ENCODE measurements at places on chromosomes 7 and 10. TPM values are rescaled to one million over a fixed set of nuclear protein-coding genes. Genes with fewer than 3 reads are reported as not detected.

DNA sequence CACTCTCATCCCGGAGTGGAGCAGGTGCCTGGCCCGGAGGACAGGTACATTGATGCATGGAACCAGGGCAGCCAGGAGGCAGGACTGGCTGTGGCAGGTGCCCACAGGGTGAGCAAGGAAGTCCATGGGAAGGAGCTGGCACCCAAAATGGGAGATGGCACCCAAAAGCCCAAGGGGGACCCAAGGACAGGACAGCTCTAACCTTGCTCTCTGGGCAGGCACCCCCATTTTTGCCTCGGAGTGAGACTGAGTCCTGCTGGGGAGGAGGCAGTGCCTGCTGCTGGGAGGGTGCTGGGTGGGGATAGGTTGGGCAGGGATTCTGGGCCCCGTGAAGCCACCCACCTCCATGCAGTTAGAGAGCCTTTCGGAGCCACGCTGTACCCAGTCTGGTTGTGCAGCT, 234.5 kb downstream of the TCERG1L start:
- no peak for DNase-seq

The THSD7A gene
- total RNA-seq, result not detected

- DNase-seq, result no peak
Measured at GRCh38 chr10:96873756-96874467, 41.8 kb downstream of the LCOR start.

The THNSL1 gene
- 2.9 TPM for total RNA-seq

- no peak for DNase-seq
Measured at GRCh38 chr10:110113670-110114337, 93.6 kb upstream of the MXI1 start.

The RPP30 gene
- total RNA-seq, result 32.5 TPM

The EIF5AL1 gene
- 2.0 TPM for total RNA-seq

The LRRC4 gene
- 0.79 TPM for total RNA-seq

DNA sequence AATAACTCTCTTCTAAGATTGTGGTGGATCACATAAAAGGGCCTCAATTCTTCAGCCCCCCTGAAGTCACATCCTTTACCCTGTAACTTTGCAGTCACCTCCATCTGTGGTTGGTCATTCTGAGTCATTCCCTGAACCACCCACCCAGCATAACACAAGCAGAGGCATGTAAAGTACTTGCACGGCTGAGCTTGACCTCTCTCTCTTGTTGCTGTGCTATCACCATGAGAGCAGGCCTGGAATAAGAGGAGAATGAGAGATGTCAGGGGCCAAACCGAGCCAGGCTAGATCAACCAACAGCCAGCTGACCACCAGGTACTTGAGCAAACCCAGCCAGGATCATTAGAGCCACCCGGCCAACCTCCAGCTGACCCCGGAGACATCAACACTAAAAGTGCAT, 13.5 kb upstream of the STK17A start:
- DNase-seq, result no peak

DNA sequence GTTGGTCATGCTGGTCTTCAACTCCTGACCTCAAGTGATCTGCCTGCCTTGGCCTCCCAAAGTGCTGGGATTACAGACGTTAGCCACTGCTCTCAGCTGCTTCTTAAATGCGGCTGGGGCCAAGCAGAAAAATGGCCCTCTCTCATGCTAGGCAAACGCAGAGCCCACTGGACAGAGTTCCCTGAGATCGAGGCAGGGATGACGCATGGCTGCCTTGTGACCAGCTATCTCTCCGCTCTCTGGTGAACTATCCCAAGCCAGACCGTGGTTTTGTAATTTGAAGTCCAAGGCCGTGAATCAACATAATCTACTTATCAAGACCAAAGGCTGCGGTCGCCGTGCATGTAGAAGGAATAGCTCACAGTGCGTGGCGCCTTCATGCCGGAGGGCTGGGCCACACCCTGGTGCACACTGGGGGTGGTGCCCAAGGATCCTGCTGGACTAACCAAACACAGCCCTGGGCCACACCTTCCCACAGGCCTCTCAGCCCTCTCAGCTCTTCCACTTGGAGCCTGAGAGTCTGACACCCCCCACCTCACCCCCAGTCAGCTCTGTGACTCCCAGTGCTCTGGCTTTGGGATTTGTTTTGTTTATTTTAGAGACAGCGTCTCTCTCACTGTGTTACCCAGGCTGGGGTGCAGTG, 88.1 kb upstream of the CUX1 start:
- DNase-seq, result no peak

Data from natural killer cell (primary cell).